Stimulated activated CD4-positive, alpha-beta T cell treated with anti-CD3 and anti-CD28 coated beads, Interleukin-2, amount 100 ng/mL, for 48 hours (primary cell): ENCODE measurements at places on chromosomes 13 and 19.

DNA sequence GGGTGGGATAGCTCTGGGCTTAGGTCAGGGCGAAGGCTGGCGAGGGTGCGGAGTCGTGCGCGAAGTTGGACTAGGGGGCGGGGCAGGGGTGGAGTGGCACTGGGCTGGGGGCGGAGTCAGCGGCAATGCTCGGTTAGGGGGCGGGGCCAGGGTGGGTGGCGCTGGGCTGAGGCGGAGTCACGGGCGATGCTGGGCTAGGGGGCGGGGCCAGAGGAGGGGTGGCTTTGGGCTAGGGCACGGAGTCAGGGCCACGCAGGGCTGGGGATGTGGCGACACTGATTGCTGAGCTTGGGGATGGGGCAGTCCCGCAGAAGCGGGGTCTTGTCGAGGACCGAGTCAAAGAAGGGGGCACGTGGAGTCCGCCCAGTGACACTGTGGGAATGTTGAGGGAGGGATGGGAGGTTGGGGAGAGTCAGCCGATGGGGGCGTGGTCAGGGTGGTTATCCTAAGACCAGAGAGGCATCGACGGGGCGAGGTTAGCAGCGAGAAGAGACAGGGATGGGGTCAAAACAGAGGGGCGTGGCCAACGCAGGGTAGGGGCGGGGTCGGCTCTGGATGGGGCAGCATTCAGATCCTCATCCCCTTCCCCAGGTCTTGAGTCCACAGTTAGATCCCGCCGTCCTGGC, 8.7 kb downstream of the HOMER3 start:
- DNase-seq = peak; percentile 86

GRCh38 chr19:33394006-33394722, 20.7 kb downstream of the CEBPG start:
- DNase-seq = no peak

DNA sequence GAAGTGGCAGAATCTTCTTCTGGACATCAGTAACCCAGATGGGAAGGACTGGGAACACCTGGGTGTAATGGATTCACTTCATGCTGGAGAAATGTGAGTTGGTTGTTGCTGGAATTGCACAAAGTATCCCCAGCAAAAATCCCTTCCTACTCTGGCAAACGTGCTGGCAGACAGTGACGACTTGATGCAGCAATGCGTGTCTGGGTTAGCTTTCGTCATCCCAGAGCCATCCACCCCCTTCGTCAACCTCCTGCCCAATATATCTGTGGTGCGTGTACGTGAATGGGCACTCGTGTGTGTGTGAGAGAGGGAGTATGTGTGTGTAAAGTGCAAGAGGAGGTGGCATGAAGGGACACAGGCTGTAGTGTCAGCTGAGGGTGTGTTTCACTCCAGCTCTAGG, 70.9 kb downstream of the TM9SF2 start:
- DNase-seq = no peak

DNA sequence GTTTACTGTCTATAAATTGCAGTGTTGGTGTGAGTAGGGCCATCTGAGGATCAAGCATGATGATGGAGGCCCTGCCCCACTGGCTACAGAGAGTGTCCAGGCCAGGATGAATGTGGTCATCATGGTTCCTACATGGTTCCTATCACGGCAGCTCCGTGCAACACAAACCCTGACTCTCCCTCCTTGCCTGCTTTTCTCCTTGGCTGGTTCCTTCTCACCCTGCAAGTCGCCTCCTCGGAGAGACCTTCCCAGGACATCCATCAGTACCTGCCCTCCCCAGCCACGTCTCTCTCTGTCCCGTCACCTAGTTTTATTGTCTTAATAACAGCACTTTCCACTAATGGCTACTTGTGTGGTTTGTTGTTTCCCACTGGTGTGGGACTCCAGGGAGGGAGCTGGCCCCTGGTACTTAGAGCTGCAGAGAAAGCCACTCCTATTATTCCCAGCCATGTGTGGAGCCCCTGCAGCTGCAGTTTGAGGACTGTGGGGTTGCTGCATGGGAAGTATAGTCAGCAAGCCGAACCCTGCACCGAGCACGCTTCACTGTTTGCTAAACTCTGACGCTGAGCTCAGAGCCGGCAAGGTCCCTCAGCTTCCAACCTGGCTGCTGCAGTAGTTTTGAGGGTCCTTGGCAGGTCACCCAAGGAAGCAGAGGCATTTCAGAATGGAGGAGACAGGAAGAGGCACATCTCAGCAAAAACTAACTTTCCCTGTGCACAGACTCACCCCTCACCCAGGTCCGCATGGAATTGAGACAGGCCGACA, 146.4 kb upstream of the VSTM2B start:
- no peak for DNase-seq

DNA sequence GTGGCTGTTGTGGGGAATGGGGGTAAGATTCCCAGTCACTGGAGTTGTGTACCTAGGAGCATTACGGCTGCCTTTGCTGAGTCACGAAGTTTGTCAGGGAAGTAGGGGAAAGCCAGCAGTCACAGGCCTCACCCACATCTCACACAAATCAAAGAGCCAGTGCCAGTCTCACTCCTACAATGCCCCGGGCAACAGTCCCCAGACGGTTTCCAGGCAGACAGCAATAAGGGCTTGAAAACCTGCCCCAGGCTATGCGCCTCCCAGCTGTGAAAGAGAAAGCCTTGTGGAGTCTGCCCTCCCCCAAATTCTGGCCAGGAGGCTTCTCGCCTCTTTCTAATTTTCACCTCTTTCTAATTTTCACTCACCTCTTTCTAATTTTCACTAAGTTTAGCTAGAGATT, 142.3 kb upstream of the EDNRB start:
- no peak for DNase-seq

GRCh38 chr19:13215572-13216380, 65.6 kb downstream of the IER2 start:
- no peak for DNase-seq

GRCh38 chr19:1424192-1424955, 13.8 kb upstream of the RPS15 start:
- DNase-seq = no peak

DNA sequence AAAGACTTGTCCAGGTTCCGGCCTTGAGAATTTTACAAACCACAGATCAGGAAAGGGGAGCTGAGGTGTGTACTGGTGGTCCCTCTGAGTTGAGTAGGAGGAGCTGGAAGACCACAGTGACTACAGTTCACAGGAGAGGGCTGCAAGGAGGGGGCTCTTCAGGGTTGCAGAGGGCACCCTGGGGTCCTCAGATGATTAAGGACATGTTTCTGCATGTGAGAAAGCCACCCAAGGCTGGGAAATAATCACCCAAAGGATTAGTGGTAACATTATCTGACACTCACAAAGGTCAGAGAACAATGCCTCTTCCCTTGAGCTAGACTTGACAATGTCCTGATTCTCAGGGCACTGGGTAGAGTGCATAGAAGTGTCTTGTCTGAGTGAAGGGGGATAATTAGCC, 540.4 kb downstream of the IRS2 start:
- no peak for DNase-seq

- no peak for DNase-seq
These were observed 27.3 kb downstream of the RUBCNL start for GRCh38 chr13:46359714-46360113.

DNA sequence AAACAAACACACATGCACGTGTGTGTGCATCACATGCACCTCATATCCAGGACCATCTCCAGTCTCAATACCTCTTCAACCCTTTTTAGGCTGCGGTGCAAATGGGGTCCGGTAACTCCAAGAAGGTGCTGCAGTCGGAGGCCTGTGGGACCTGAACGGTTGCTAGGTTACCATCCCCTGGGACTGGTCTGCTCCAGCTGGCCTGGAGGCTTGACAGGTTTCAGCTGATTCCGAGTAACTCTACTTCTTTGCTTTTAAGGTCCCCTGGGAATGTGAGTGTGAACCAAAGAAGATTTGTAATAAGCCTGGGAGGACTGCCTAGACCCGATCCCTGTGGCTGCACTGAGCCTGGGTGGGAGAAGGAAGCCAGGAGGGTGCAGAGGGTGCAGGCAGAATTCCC, 117.5 kb downstream of the CCNA1 start:
- no peak for DNase-seq

DNA sequence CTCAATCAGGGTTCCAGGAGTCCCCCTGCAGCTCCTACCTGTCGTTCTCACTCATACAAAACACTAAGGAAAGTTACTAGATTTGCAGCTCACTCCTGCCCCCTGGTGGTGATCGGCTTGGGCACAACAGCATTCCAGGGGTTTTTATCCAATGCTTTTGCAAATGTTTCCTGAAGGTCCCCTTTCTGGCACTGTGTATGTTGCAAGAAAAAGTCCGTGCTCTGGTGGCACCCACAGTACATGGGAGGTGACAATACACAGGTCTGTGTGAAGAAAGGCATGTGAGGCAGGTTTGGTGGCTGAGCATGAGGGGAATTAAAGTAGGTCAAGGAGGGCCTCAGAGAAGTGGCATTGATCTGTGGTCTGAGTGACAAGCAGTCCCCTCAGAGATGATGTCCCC, 8.6 kb upstream of the TYK2 start:
- peak; percentile 82 for DNase-seq

DNA sequence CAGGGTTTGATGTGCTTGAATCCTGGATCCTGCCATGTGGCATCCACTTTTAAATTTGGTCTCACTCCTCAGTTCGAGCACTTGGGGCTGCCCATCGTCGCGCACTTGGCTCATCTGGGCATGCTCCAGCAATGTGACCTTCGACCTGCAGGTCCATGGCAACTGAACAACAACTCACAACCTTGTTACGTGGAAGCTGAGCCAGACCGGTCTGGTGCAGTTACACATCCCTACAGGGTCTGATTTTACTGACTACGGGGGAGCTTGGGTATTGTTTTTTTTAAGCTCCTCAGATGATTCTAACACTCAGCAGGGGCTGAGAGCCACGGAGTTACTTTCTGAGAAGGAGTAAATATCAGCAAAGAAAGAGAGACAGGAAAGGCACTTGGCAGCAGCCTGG, 769.6 kb downstream of the UQCRFS1 start:
- DNase-seq = no peak

GRCh38 chr19:54418930-54419800, 3.9 kb downstream of the TTYH1 start:
- DNase-seq = no peak

DNA sequence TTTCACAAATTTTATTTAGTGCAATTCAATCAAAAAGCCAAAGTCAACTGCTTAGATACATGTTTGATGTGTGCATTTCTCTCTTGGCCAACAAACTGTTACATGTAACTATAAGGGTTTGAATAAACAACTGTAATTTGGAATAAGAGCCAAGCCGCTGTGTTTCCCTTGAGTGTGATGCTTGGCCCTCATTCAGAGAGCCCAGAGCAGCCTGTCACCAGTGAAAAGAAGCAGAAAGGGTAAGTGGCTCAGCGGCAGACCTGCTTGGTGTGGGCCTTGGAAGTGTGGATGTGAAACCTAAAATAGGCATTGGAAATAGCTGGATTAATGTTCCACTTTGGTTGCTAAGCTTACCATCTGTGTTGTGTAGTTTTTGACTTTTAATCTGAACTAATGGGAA, 924.6 kb downstream of the OLFM4 start:
- no peak for DNase-seq

GRCh38 chr19:28633319-28634018, 579.5 kb downstream of the UQCRFS1 start:
- peak; percentile 28 for DNase-seq

DNA sequence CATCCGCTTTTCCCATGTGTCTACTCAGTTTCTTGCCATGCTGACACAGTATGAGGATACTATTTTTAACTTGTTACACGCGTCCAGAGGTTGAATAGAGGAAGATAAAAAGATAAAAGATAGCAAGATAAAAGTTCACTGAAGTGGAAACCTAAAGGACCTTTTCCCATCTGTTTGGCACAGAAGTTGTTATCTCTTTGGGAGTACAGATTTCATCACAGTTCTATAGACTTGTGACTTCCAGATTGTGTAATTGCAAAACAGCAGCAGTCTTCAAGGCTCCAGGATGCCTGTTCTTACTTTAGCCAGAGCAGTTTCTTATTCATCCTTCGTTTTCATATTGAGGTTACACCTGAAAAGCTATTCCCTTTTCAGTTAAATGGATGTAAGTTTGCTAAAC, 369.2 kb downstream of the GPC5 start:
- no peak for DNase-seq

GRCh38 chr13:88042489-88042888, 371.3 kb downstream of the SLITRK5 start:
- DNase-seq = no peak

DNA sequence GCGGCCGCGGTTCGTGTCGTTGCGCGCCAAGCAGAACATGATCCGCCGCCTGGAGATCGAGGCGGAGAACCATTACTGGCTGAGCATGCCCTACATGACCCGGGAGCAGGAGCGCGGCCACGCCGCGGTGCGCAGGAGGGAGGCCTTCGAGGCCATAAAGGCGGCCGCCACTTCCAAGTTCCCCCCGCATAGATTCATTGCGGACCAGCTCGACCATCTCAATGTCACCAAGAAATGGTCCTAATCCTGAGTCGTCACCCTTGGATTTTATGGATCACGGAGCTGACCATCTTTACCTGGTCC, 475 bp downstream of the MRPL57 start:
- DNase-seq = peak; percentile 20

DNA sequence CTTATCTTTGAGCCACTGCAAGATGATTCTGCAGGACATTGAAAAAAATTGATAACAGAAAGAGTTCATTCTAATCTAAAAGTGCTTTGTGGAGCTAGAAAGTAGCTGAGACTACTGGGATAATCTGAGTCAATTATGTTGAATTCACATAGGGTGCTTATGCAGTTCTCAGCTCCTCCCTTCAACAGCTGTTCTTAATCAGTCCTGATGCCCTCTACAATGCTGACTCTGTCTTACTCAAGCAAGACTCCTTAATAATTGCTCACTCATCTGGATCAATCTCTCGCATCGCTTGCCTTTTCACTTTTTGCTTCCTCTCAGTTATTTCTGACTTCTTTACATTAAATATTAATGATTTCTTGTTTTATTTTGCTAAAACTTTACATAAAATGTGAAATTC, 182.1 kb downstream of the PCDH17 start:
- no peak for DNase-seq

DNA sequence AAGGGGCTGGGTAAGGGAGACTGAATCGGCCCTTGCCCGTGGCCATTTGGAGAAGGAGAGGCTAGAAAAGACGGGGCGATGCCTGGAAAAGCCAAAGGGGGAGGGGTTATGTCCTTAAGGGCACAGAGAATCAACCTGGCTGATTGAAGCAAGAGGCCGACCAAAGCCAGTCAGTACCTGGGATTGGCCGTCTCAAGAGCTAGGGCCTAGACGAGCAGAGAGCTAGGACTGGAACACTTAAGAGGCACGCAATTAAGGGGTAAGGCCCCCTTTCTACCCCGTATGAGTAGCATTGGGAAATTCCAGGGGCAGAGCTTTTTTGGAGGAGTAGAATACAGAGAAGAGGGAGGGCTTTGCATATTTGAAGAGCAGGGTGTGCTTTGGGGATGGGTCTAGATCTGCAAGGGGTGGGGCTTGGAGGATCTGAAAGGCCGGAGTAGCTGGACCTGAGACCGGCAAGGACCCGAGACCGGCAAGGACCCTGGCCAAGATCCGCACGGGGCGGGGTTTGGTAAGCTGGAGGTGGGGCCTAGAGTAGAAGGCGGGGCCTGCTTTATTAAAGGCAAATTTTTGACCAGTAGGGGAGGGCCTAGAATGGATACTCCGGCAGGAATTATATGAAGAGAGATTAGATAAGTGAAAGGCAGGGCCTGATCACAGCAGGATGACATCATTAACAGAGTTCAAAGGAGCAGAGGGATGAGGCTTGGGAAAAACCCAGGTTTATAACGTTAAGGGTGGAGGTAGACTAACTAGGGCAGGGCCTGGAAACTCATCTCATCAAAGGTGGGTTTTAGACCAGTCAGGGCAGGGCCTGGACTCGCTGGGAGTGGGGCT, 10.7 kb upstream of the CACNG6 start:
- DNase-seq = no peak

- peak; percentile 51 for DNase-seq
These were observed 20.6 kb downstream of the PBX4 start for GRCh38 chr19:19597809-19598306.

- DNase-seq = no peak
These were observed 18.5 kb upstream of the FAM216B start for GRCh38 chr13:42762917-42763316.

GRCh38 chr19:49749771-49750170, 13.3 kb downstream of the TSKS start:
- DNase-seq = no peak
